ENCODE measurements at places on chromosomes 2 and 18.

- DNase-seq, result no peak
Observed at GRCh38 chr18:28863396-28863795, 686.5 kb upstream of the CDH2 start.

- DNase-seq, result no peak
Observed at GRCh38 chr2:126661702-126662500, 5.9 kb downstream of the GYPC start.

GRCh38 chr18:72727038-72727655, 140.6 kb downstream of the NETO1 start:
- no peak for DNase-seq

DNA sequence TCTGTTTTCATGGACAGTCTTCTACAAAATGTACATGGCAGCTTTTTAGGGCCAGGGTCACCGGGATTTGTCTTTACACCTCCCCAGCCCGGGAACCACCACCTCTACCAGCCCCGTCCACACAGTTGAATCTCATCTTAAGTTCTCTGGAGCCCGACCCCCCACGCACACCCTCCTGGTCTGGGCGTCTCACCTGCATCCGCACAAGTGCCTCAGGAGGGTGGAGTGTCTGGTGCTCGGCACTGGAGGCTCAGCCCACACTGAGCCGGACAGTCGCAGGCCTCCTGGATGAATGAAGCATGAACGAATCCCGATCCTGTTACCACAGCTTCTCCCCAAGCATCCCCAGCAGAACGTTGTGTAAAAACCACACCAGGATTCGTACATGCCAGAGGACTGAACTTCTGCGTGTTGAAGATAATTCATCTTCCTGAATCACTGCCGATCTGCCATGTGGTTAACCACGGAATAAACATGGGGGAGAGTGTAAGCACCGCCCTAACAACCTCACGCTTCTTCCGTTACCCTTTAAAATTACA, 162.0 kb downstream of the RTP5 start:
- DNase-seq, result no peak

DNA sequence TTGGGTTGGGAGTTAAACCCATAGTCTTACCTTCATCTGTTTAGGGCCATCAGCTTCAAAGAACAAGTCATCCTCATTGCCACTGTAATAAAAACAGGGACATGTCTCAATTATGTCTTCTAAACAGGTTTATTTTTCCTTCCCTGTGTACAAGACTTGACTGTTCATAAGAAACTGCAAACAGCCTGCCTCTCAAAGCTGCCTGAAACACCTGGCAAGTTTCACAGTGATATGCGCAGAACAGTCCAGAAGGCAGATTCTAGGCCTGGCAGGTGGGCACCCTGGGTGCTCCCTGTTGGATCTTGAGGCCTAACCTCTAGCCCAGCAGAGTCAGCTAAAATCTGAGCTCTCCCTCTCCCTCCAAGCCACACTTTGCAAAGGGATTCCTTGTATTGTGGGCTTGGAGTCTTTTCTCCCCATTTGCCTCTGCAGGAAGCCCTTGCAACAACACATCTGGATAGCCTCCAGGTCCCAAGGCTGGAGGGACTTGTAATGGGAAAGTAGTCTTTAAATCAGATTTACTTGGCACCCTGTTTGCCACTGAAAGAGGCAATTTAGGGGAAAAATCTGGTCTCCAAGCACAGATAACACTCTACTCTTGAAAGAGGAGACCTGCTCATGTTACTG, 930 bp downstream of the IL1B start:
- no peak for DNase-seq

GRCh38 chr2:16247326-16248122, 307.2 kb downstream of the MYCN start:
- no peak for DNase-seq

- no peak for DNase-seq
Observed at GRCh38 chr18:9683418-9684396, 24.4 kb upstream of the RAB31 start.

- no peak for DNase-seq
Observed at GRCh38 chr2:54029721-54030395, 59.1 kb upstream of the PSME4 start.

GRCh38 chr18:43012951-43013350, 102.5 kb downstream of the RIT2 start:
- no peak for DNase-seq

- DNase-seq, result peak; percentile 55
Observed at GRCh38 chr18:25350489-25351251, 1.3 kb downstream of the ZNF521 start.

GRCh38 chr2:127324635-127325034, 30.7 kb upstream of the ERCC3 start:
- DNase-seq, result no peak

GRCh38 chr2:150136893-150137292, 350.6 kb downstream of the RND3 start:
- no peak for DNase-seq

GRCh38 chr2:65049010-65049639, 7.1 kb upstream of the CEP68 start:
- DNase-seq, result no peak

- DNase-seq, result no peak
Observed at GRCh38 chr2:5433855-5434254, 258.3 kb upstream of the SOX11 start.

DNA sequence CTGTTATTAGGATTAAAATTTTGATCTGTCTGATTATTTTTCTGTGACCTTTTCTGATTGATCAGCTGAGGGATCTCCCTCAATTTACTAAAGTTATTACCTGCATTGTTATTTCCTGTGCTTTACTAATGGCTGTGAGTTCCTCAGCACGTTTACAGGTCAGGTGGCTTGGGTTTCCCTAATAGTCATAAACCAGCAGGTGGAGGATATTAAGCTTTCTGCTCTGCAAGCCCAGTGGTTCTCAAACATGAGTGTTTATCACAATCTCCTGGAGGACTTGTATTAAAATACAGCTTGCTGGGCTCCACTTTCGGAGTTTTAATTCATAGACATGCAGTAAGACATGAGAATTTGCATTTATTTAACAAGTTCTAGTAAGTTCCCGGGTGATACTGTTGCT, 22.4 kb upstream of the UGP2 start:
- no peak for DNase-seq

DNA sequence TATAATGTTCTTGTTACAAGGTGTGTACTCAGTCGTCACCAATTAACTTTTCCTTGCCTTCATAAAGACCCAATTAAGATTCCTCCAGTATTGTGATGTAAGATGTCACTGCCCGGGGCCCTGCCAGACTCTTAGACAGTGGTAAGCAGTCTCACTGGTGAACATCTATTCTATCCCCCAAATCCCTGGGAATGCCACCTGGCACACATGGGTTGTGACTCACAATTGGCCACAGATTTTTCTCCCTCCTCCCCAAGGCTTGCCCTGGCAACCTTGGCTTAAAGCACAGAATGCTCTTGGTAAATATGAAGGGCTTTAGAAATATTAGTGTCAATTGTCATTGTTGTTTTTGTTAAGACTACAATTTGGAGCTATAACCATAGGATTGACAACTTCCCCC, 287.9 kb downstream of the ETAA1 start:
- no peak for DNase-seq

GRCh38 chr2:129904532-129905446, 74.7 kb upstream of the RAB6C start:
- no peak for DNase-seq

DNA sequence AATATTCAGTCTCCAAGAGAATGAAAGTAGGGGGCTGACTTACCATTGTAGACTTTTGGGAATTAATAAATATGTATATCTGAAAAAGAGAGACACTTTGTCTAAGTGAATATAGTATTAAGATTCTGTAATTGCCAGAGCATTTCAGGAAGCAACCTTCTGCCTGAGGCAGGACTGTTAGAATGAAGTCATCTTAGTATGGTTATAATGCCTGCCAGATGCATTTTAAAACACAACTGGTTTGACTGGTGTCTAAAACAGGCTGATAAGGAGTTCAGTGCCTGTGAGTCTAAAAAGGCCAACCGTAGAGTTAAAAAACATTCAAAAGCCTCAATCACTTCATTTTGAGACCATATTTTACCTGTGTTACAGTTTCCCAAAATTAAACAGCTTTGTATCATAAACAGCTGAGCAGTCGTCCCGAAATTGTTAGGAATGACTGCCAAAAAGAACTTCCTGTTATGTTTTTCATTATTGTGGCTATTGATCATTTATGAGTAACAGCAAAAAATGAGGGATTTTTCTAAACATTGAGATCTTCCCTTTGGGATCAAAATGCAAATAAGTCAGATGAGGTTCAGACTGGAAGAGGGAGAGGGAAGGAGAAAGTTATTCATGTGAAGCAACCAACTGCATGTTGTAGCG, 443.9 kb downstream of the PID1 start:
- DNase-seq, result no peak

GRCh38 chr2:61536572-61537276, 1.4 kb downstream of the XPO1 start:
- DNase-seq, result peak; percentile 76

Measured in GM10248 (cell line).